ENCODE measurements at places on chromosomes 3 and 15. TPM values are rescaled to one million over a fixed set of nuclear protein-coding genes. Genes with fewer than 3 reads are reported as not detected.

SPTSSB gene
- not detected for total RNA-seq

GRK7 gene
- total RNA-seq = not detected

NT5DC2 gene
- 54.5 TPM for total RNA-seq

CNTN3 gene
- total RNA-seq = not detected

ANKRD34C gene
- not detected for total RNA-seq

KIF15 gene
- total RNA-seq = 60.6 TPM

TMEM266 gene
- total RNA-seq = not detected

MED12L gene
- total RNA-seq = 2.2 TPM

ERICH6 gene
- not detected for total RNA-seq

LINS1 gene
- total RNA-seq = 30.8 TPM

GHRL gene
- 0.77 TPM for total RNA-seq

RARRES1 gene
- total RNA-seq = not detected

ARL6IP5 gene
- total RNA-seq = 203 TPM

KBTBD13 gene
- not detected for total RNA-seq

RNF7 gene
- total RNA-seq = 67.0 TPM

GATM gene
- 2.0 TPM for total RNA-seq

GOLGA8J gene
- 0.88 TPM for total RNA-seq

Measured in activated CD8-positive, alpha-beta memory T cell treated with anti-CD3 and anti-CD28 coated beads, Interleukin-2, amount 10 ng/mL, durations not matched to agents 7 days and 5 days (primary cell).